Left cardiac atrium (tissue), 4 donors: ENCODE measurements at places on chromosomes 4 and X. TPM values are rescaled to one million over a fixed set of nuclear protein-coding genes. Genes with fewer than 3 reads are reported as not detected.

- no peak for DNase-seq
These were observed 116.5 kb downstream of the MAML3 start for GRCh38 chr4:140037353-140038030.

- no peak for DNase-seq
These were observed 27.9 kb upstream of the BBS7 start for GRCh38 chr4:121898150-121898549.

Gene PARM1
- 89.1 TPM for total RNA-seq

- DNase-seq = no peak
These were observed 961.8 kb upstream of the TENM3 start for GRCh38 chr4:181281451-181281850.

- DNase-seq = no peak
These were observed 168.3 kb downstream of the ATOH1 start for GRCh38 chr4:93996895-93997294.

Gene DGAT2L6
- not detected for total RNA-seq

DNA sequence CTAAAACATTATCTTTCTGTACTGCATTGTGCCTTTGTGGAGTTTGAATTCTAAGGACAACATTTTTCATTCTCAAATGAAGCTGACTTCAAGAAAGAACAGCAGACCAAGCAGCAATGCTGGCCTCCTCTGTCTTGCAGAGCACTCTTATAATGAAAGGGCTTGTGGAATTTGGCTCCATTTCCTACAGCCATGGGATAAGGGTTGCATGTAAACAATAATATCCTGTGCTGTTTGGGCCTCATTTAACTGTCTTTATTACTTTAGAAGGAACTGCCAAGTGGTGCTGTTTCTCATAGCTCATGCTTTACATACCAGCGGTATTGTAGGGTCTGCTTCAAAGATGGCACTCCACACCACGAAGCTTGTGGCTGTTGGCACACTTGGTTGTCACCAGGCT, 111.4 kb upstream of the EOLA2 start:
- no peak for DNase-seq

Gene PGAM4
- total RNA-seq = 0.56 TPM

Gene HPGDS
- 2.0 TPM for total RNA-seq

GRCh38 chrX:103212749-103213457, 2.0 kb upstream of the BEX4 start:
- no peak for DNase-seq
